ENCODE measurements at places on chromosomes 4 and X. TPM values are rescaled to one million over a fixed set of nuclear protein-coding genes. Genes with fewer than 3 reads are reported as not detected.

The IDS gene
- 86.3 TPM for total RNA-seq

The HMX1 gene
- total RNA-seq: 0.19 TPM

The CD38 gene
- 12.5 TPM for total RNA-seq

The GABRQ gene
- total RNA-seq: 0.17 TPM
